ENCODE measurements at places on chromosomes 1 and 21. TPM values are rescaled to one million over a fixed set of nuclear protein-coding genes. Genes with fewer than 3 reads are reported as not detected.

GRCh38 chr1:209749670-209750323, 6.1 kb upstream of the TRAF3IP3 start:
- DNase-seq: no peak

GRCh38 chr1:12591267-12591938, 26.6 kb downstream of the DHRS3 start:
- no peak for DNase-seq

DNA sequence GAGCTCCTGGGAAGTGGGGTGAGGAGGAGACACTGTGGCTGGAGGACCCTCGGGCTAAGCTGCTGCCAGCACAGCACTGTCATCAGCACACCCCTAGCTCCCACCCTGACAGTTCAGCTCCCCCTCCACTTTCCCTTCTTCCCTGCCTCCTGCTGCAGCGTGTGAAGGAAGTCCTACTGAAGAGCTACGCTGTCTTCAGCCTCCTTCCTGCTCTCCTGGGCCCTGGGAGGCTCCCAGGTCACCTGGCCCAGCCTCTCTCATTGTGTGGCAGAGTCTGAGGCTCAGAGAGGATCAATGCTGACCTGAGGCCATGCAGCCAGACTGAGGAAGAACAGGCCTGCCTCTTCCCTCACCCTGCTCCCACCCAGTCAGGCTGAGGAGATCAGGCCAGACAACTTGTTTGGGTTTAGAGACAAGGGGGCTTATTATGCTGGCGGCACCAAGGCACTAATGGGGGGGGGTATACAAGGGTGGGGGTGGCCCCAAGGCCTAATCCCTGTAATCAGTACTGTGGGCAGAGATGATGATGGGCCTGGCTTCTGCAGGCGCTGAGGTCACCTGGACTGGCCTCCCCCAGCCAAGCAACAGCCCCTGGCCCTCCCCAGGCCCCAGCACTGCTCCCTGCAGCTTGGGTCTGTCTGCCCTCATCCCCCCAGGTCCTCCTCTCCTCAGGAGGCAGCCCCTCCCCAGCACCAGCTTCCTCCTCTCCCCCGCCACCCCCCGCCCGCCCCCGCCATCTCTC, 9.1 kb downstream of the NES start:
- no peak for DNase-seq

DNA sequence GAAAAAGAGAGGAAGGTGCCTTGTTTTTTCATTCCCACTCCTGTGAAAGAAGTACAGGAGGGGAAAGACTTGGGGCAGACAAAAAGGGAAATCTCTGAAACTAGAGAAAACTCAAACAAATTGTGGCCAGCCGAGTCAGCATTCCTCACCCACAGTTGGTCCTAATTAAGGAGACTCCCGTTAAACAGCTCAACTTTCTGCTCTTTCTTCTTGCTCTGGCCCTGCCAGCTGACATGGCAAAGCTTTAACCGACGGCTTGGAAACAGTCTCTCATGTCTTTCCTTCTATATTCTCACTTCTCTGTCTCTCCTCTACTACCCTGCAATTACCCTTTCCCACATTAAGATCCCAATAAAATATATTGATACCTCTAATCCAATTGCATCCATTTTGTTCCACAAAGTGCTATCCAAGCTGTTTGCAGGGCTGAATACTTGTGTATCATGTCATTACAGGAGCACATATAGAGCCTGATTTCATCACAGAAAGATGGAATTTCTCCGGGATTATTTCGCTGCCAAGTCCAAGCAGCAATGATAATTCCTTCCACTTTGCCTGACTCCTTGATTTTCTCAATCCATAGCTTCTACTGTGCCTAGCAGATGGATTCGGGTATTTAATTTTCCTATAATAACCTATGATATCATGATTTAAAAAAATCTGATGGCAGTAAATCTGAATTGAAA, 65.4 kb upstream of the IPO9 start:
- DNase-seq: no peak

ELAPOR1 gene
- total RNA-seq: not detected

APCS gene
- not detected for total RNA-seq

- no peak for DNase-seq
Observed at GRCh38 chr1:43783671-43784205, 76.4 kb downstream of the ST3GAL3 start.

RGSL1 gene
- not detected for total RNA-seq

NFIA gene
- total RNA-seq: 61.1 TPM

DNA sequence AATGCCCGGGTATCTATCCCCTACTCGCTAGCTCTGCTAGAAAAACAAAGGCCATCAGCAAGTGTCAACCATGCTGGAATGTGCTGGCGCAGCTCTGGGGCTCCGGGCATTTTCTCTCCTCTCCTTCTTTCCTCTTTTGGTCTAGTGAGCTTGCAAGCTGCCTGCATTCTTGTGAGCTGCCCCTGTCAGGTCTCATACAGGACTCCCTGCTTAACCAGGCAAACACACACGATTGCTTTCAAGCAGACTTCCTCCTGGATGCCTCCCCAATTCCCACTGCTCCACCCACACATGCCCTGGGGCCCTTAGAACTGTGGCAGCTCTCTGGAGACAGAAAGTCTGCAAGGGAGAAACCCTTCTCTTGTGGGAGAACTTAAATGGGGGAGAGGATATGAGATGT, 35.7 kb upstream of the SUCO start:
- no peak for DNase-seq

CD53 gene
- total RNA-seq: 63.4 TPM

- no peak for DNase-seq
Observed at GRCh38 chr1:235935235-235936225, 68.8 kb upstream of the LYST start.

PANK4 gene
- total RNA-seq: 38.1 TPM

GRCh38 chr1:37073854-37074379, 39.6 kb upstream of the GRIK3 start:
- no peak for DNase-seq

- no peak for DNase-seq
Observed at GRCh38 chr21:41374867-41375533, 13.2 kb downstream of the MX2 start.

GRCh38 chr1:98903726-98904125, 100.9 kb downstream of the PLPPR5 start:
- DNase-seq: no peak

DNA sequence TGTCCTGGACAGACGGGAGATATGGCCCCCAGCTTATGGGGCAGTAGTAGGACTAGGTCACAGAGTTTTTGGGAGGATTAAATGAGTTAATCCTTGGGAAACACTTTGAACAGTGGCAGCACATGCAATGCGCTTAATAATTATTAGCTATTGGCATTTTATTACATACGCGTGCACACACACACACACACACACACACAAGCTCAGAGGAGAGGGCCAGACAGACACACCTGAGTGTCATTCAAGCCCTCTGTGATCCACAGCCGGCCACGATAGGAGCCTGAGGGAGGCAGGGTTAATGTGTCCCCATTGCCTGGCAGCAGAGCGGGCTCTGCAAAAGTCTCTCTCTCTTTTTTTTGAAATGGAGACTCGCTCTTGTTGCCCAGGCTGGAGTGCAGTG, 37.9 kb downstream of the EPHA2 start:
- DNase-seq: no peak

All from omental fat pad (tissue), 4 donors.